Stimulated activated CD8-positive, alpha-beta memory T cell treated with anti-CD3 and anti-CD28 coated beads, Interleukin-2, amount 100 ng/mL, for 1 hour (primary cell): ENCODE measurements at places on chromosomes 13 and 19.

GRCh38 chr19:35813043-35813890 lies 622 bp upstream of the PRODH2 start:
- DNase-seq = no peak

- DNase-seq = no peak
Observed at GRCh38 chr19:38743394-38744297, 628 bp downstream of the CAPN12 start.

DNA sequence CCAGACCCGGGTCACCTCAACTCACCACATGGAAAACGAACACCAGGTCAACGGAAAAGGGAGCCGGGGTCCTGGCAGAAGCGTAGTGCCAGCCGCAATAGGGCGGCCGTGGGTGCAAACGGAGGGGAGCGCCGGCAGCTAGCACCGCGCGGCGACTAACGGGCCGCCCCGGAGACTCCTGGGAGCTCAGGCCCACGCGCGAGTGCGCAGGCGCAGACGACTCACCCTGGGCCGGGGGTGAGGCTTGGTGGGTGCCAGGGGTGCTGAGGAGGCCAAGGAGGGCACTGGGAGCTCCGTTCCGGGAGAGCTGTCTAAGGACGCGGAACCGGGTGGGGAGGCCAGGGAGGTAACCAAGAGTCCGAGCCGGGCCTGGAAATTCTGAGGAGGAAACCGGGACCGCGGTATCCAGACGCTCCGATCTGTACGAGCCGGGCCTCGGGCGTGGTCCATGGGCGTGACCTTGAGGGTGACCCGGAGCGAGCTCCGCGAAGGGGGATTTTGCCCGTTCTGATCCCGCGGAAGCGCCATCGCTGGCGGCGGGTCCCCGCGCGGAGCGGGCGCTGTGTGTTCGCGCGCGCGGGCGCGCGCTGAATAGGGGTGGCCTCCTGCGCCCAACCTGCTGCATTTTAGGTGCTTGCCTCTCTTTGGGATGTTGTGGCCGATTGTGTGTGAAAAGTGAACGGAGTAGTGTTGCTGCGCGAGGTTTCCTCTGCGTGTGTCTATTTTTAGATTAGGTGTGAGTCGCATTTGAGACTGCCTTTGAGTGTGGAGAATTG lies at the start of gene ZNF382:
Gene ZNF382, plus strand, starts transcription at position 213 of the 776 bp plus-strand sequence. CDS start 4,602 bp downstream, outside the sequence.
- peak; percentile 60 for DNase-seq

DNA sequence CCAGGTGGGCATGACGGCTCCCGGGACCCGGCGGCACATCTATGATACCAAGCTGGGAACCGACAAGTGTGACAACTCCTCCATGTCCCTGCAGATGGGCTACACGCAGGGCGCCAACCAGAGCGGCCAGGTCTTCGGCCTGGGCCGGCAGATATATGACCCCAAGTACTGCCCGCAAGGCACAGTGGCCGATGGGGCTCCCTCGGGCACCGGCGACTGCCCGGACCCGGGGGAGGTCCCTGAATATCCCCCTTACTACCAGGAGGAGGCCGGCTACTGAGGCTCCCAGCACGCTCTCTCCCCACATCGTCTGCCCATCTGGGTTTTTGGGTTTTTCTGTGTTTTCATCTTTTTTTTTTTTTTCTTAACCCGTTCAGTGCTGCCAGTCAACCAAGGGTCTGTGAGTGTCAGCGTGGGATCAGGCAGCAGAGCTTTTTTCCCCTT lies 2.3 kb upstream of the ABCA7 start:
- DNase-seq = no peak

- no peak for DNase-seq
Observed at GRCh38 chr13:42651936-42652641, 78.1 kb downstream of the TNFSF11 start.

- no peak for DNase-seq
Observed at GRCh38 chr19:5191091-5191490, 149.5 kb downstream of the PTPRS start.

- no peak for DNase-seq
Observed at GRCh38 chr19:32652894-32653598, 21.9 kb downstream of the ANKRD27 start.

GRCh38 chr13:100513987-100514670 lies 74.5 kb downstream of the GGACT start:
- no peak for DNase-seq

- no peak for DNase-seq
Observed at GRCh38 chr13:77477299-77477848, 58.1 kb upstream of the SCEL start.

- DNase-seq = no peak
Observed at GRCh38 chr19:54804571-54804970, 1.2 kb downstream of the KIR2DL4 start.

GRCh38 chr19:39518458-39518857 lies 3.5 kb downstream of the SELENOV start:
- no peak for DNase-seq

DNA sequence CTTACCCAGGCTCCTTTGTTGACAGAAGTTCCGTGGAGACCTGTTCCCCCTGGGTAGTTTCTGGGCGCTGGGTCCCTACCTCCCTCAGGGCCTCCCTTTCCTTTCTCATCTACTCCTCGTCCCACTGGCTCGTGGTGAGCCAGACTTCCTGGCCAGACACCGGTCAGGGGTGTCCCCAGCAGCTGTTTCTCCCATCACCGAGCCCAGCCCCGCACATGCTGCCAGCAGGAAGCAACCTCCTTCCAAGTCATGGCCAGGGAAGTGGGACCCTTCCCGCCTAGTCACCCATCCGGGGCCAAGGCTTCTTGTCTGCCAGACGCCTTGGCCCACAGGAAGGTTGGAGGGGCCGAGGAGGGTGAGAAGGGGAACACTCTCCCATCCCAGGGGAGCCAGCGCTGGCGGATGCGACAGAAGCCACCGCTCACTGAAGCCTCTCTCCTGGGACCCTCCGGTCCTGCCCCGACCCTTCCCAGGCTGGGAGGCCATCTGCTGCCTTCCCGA lies 5.7 kb downstream of the PAK4 start:
- no peak for DNase-seq

GRCh38 chr13:76223565-76223964 lies 587.4 kb downstream of the LMO7 start:
- DNase-seq = no peak

GRCh38 chr13:99834246-99834645 lies 137.3 kb downstream of the ZIC5 start:
- no peak for DNase-seq

DNA sequence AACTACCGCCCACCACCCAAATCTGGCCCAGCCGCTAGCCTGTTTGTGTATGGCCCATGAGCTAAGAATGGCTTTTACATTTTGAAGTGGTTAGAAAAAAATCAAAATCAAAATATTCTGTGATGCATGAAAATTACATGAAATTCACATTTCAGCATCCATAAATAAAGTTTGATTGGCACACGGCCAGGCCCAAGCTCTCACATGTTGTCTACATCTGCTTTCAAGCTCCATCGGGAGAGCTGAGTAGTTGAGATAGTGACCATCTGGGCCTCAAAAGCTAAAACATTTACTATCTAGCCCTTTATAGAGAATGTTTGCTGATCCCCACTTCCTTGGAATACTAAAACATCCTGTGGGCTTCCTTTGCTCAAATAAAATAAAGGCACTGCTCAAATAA lies 14.5 kb downstream of the RFX2 start:
- DNase-seq = no peak

DNA sequence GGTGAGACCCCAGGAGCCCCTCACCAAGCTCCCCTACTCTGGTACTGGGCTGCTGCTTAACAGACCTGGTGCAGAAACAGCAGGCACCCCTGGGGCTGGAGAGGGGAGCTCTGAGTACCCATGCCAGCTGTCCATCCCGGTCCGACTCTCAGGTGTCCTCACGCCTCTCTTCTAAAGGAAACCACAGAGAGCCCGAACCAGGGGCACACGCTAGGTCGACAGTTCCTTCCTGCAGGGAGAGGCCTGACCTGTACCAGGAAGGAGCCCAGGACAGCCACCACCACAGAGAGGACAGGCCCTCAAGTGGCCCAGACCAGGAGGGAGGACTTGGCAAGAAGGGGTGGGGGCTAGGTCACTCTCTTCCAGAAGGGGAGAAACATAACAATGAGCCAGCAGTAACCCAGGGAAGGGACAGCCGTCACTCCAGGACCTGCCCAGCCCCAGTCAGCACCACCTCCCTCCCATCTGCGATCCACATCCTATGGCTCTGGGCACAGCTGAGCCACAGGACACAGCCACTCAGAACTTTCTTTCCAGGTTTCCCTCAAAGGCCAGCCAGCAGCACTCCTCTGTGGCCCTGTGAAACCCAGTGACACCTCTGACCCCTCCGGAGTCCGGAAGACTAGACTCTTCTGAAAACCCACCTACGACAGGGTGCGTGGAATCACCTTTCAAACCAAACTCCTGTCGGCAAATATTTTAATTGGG lies 13.0 kb upstream of the SLC35E1 start:
- DNase-seq = no peak

DNA sequence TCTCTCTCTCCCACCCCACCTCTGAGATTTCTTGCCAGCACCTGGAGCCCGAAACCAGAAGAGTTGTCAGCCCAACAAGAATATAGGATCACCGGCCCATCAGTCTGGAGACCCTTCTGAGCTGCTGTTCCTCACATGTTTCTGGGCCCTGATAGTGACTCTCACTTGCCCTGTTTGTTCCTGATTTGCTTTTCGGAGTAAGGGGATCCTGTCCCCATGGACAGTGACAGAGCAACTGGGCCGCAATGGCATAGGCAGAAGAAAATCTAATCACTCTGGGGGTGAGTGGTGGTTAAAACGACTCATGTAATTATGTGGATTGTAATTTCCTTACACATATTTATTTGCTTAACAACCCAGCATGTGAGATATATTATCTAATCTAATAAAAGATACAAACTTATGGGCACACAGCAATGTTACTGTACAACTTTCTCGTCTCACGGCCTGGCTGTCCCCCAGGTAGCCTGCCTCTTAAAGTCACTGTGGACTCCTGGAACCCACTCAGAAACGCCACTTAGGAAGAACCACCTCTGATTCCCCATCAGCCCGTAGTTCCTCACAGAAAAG lies 663 bp upstream of the SMAD9 start:
- no peak for DNase-seq

DNA sequence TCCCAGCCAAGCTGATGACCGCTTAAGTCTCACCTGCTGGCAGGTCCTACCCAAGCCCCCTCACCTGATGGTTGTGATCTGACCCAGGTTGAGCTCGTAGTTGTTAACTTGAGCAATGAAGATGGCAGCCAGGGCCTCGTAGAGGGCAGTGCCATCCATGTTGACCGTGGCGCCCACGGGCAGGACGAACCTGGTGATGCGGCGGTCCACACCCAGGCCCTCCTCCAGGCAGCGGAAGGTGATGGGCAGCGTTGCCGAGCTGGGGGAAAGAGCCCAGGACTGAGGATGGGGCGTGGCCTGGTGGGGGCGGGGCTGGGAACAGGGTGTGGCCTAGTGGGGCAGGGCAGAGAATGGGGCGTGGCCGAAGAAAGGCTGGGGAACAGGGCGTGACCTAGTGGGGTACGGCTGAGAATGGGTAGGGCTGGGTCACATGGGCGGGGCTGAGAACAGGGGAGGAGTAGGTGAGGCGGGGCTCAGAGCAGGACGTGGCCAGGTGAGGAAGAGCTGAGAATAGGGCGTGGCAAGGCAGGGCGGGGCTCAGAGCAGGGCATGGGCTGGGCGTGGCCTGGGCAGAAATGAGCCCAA lies 12.9 kb downstream of the OR7C2 start:
- DNase-seq = no peak

DNA sequence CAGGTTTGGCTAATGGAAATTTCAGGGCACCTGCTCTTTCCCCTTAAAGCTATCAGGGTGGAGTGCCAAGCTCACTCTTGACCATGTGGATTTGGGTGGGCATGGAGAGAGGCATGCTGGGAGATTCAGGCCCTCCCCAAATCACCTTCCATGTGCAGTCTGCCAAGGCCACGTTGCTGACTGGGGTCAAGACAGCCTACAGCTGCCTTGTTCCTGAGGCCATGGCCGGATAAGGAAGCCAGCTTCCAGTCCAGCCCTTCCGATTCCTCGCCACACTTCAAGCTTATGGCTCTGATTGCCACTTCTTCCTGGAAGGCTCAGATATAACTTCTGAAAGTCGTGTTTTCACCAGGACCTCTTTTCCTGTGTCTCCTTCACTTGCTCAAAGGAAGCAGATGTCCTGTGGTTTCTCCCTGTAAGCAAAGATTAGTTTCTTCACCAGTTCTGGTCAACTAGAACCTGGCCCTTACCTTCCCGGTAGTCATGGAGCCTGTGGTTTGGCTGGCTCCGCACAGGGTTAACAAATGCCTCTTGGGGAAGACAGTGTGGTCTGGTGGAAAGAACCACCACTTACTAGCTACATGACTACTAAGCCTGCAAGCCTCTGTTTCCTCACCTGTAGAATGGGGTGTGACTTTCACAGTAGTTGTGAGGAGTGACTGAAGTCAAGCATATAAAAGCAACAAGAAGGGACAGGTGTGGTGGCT lies 16.1 kb upstream of the TPT1 start:
- no peak for DNase-seq

- no peak for DNase-seq
Observed at GRCh38 chr19:9836021-9836420, 903 bp downstream of the PIN1 start.

DNA sequence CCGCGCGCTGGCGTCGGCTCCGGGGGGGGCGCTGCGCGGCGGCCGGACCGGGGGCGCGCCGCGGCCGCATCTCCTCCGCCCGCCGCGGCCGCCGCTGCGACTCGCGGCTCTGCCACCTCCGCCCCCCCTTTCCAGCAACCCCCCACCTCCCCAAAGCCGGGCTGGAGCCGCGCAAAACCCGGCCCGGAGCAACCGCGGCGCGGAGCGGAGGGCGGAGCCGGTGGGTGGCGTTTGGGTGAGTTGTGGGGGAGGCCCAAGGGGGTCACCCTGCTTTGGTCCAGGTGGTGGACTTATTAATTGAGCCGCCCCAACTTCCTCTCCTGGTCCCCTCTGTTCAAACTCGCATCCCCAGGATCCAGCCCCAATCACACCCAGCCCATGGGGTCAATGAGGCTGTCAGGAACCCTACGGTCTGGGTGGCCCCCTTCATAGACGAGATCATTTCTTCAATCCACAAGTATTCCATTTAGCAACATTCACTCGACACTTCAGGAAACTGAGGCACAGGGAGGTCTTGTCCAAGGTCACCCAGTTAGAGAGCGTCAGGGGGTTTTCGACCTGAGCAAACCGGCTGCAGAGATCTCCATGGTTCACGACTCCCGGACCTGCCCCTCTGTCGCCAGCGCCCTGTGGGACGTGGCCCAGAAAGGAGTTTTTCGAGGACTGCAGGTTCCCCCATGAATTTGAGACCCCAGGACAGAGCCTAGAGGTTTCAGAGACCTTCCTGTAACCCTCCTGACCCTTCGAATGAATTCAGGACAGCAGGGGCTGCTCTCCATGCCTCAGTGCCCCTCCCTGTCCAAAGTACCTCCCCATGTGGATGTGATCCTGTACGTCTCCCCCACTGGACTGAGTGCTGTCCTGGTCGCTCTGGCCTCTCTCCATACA lies 22.4 kb upstream of the SEMA6B start:
- DNase-seq = no peak
